Epithelial cell of prostate (primary cell): ENCODE measurements at places on chromosomes 12 and 14.

GRCh38 chr14:51650716-51651387, 858 bp upstream of the FRMD6 start:
- no peak for DNase-seq

DNA sequence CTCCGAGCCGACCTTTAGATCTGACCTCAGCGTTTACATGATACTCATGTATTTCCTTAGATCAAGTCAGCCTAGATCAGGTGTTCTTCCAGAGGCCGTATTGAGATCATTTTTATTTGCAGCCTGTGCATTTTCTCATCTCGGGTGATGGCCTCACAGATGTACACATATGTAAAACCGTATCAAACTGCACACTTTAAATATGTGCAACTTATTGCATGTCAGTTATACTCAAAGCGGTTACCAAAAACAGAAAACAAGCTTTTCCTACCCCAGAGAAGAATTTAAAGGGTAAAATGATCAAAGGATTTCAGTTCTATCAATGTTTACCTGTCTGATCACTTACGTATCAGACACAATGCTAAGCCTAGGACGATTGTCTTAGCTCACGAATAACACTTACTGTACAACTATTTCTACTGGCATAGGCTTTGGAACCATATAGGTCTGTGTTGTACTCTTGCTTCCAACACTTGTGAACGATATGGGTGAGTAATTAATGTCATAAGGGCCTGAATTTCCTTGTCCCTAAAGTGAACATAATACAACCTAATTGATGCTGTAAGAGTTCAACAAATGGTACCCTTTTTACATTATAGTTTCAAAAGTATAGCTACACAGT, 628 bp upstream of the LLPH start:
- DNase-seq: no peak

DNA sequence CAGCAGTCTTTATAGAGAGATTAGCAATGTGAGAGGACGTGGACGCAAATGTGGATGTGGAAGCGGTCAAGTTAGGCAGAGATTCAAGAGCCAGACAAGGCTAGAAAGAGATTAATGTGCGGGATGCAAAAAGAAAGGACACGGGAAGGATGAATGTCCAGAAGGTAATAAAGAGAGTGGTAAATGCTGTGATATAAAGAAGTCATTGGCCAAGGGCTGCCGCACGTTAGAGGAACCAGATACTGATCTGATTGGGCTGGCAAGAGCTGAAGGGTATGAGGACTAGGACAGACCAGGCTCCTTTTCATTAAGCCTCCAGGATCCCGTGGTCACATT, 59.5 kb downstream of the DHRS2 start:
- DNase-seq: no peak

- no peak for DNase-seq
Observed at GRCh38 chr12:130574402-130574801, 141.7 kb downstream of the RIMBP2 start.
